IPS-NIHi11 (cell line): ENCODE measurements at places on chromosomes 4 and X.

- no peak for DNase-seq
Observed at GRCh38 chr4:128390475-128390996, 102.9 kb upstream of the PGRMC2 start.

DNA sequence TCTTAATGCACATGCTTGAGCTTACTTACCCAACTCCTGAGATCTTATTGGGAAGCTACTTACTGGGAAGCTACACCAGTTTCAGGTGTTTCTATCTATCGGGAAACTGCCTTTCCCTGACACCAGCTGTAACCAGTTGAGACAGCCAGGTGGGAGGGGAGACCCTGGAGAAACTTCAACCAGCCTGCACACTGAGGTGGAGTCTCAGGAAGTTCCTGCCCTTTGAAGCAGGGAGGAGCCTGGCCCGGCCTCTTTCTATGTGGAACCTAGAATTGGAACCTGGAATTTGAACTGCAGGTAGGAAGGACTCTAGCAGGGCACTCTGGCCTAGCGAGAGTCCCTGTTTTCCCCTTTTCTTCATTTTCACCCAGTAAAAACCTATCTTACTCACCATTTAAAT is 425.8 kb upstream of the PABPC4L start:
- no peak for DNase-seq

- DNase-seq = peak; percentile 31
Observed at GRCh38 chrX:30246769-30247489, at the start of gene MAGEB1. TSS of gene MAGEB1 (plus strand) at chrX:30247146. CDS start at chrX:30250494, 3,348 bp downstream.

GRCh38 chr4:181416966-181417365 is 826.2 kb upstream of the TENM3 start:
- no peak for DNase-seq

GRCh38 chr4:98935633-98936032 is 6.7 kb upstream of the EIF4E start:
- no peak for DNase-seq

DNA sequence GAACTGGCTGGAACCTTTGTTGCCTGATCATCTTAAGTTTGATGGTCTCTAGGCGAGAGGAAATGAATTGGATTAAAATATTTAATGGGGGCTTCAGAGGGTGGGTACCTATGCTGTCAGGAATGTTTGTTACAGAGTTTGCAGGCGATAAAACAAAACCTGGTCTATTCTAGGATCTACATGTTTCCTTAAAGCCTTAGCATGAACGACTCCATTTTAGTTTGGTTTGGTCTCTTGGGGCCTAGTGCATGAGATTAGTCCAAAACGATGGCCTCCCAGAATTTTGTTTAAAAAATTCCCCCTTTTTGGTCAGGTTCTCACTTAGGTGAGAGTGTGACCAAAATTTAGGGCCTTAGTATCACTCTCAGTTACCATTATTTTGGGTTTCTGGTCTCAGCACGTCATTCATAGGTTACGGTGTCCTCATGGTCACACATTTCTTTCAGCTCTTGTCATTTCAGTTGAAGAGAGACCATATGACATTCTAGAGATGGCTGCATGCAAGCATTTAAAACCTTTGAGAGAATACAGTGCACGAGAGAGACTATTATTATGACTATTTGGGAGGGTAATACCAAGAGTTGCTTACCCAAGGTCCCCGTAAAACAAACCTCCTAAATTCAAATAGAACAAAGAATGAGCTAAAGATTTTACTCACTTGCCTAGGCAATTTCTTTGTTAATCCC is 13.8 kb downstream of the MOB1B start:
- no peak for DNase-seq

DNA sequence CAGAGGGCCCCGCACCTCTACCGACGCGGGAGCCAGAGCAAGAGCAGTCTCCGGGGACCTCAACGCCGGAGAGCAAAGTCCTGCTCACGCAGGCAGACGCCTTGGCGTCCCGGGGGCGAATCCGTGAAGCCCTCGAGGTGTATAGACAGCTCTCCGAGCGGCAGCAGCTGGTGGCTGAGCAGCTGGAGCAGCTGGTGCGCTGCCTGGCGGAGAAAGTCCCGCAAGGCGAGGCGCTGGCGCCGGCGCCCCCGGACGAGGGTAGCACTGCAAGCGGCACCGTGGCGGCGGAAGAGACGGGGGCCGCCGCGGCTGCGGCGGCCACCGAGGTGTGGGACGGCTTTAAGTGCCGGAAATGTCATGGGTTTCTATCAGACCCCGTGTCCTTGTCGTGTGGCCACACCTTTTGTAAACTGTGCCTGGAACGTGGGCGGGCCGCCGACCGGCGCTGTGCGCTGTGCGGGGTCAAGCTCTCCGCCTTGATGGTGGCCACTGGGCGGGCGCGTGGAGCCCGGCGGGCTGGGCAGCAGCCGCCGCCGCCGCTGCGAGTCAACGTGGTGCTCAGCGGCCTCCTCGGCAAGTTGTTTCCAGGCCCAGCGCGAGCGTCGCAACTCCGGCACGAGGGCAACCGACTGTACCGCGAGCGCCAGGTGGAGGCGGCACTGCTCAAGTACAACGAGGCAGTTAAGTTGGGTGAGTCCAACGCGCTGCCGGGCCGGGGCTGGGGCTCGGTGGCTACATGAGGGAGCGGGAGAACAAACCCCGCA is 672 bp downstream of the LONRF3 start:
- peak; percentile 42 for DNase-seq

DNA sequence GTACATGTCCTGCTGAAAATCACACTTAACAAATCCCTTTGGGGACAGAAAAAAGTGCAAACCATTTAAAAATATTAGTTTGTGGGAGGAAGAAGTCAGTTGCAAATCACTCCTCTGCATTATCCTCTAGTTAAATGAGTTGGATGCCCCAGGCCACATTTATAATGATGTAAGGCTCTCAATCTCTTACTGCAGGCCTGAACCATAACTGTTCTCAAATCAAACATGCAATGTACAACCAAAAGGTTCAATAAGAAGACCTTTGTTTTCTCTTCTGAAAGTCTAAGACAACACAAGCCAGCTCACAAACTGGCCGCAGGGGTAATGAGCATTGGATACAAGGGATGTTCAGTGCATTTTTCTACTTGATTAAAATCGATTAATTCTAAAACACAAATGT is 39.7 kb downstream of the IGFBP7 start:
- no peak for DNase-seq

- no peak for DNase-seq
Observed at GRCh38 chr4:94285666-94286065, 57.0 kb downstream of the HPGDS start.

DNA sequence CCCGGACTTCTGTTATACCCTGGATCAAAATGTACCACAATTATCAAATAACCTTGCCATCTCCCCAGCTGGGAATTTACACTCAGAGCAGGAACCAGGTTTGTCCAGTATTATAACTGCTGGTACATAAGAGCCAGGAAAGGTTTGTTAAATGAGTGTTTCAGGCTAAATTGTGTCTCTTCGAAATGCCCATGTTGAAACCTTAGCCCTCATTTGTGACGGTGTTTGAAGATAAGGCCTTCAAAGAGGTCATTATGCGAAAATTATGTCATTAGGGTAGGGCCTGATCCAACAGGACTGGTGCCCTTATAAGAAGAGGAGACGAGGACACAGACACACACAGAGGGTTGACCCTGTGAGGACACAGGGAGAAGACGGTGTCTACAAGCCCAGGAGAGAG is 73.5 kb upstream of the DHRSX start:
- DNase-seq = no peak

GRCh38 chrX:71301195-71301924 is at the start of gene ITGB1BP2:
TSS of gene ITGB1BP2 (plus strand) at chrX:71301750. CDS start at chrX:71301807, 57 bp downstream.
- no peak for DNase-seq

GRCh38 chr4:8106451-8107025 is 52.1 kb downstream of the ABLIM2 start:
- no peak for DNase-seq

GRCh38 chr4:84648863-84649647 is 66.1 kb downstream of the CDS1 start:
- no peak for DNase-seq

DNA sequence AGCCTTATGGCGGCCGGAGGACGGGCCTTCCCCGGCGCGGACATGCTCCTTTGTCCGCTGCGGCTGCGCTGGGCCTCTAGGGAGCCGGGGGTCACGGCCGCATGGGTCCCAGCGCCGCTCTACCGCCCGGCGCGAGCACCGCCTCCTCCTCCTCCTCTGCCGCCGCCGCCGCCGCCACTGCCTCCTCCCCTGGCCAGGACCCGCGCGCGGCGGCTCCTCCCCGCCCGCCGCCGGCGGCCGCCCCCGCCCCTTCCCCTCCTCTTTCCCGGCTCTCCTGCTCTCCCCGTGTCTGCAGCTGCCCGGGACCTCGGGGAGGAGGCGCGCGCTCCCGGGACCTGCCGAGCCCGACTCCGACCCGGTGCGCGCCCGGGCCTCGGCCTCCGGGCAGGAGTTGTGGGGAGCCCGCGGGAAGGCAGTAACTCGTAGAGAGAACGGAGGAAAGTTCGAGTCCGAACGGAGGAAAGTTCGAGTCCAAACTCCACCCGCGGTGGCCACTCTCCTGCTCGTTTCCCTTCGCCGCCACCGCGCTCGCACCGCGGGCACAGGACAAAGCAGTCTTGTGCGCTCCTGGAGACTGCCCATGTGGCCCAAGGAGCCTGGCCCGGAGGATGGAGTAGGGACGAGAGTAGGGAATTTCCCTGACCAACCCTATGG is at the start of gene ADGRA3:
TSS of gene ADGRA3 (minus strand) at position 179 of the 654 bp plus-strand sequence. CDS start 282 bp downstream, outside the sequence.
- DNase-seq = peak; percentile 92

DNA sequence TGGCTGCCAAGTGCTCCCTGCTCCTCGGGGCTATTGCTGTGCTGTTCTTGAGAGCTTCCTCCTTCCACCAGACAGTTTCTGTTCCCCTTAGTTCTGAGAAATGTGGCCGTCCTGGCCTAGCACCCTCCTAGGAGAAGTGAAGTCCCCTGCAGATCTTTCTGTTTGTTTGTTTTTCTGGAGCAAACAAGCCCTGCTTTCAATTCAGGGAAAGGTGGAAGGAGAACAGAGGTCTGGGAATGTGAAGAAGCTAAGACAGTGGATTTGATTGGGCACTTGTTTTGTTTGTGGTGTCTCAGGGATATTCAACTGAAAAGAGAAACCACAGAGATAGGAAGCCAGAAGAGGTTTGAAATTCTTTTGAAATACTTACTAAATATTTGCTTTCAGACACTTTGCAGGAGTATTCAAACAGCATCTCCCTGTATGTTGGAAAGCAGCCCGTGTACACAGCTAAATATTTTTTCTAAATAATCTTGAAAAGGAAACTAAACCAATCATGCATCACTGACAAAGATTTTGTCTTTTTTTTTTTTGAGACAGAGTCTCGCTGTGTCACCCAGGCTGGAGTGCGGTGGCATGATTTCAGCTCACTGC is 36.5 kb upstream of the PPM1K start:
- DNase-seq = peak; percentile 13

DNA sequence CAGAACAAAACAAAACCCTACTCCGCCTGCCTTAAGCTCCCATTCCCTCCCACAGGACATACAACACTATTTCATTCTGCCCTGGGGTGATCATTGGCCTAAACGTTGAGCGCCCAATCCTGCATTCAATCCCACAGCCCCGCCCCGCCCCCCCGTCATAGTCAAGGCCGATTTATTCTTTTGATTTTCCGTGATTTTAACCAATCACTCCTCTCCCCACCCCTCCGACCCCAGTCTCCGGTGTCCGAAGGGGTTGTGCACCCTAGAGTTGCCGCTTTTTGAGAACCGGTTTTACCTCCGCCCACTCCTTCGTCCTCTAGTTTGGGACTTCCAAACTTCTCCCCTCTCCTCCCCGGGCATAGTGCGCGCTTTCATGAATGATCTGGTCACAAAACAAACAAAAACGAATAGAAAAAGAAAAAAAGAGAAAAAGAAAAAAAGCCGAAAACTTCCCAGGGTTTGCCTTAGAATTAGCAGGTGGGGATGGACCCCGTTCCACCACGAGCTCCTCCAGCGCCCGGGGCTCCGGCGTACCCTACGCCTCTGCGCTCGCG is 446 bp upstream of the UBE2A start:
- DNase-seq = peak; percentile 20

GRCh38 chr4:115852767-115853091 is 739.3 kb upstream of the NDST4 start:
- no peak for DNase-seq

GRCh38 chr4:165009493-165010227 is 22.1 kb upstream of the TRIM60 start:
- no peak for DNase-seq

DNA sequence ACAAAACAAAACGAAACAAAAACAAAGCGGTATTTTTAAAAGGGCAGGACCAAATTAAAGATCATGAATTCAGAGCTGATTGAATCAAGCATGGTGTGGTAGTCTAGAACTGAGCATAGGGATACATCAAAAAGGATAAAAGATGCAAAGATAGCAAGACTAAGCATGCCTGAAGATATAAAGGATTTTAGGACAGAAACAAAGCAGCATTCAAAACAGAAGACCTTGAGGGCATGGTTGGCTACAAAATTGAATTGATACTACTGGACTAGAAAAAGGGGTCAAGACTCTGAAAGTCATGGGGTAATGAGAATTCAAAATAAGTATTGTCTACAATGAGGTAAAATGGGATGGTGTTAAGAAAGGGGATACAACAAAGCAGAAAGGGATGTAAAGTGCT is 41.6 kb downstream of the RAB33A start:
- no peak for DNase-seq

- no peak for DNase-seq
Observed at GRCh38 chr4:125125276-125125675, 189.5 kb upstream of the FAT4 start.

- peak; percentile 11 for DNase-seq
Observed at GRCh38 chrX:85379174-85379907, at the start of gene POF1B. TSS of gene POF1B (minus strand) at chrX:85379665. CDS start at chrX:85379454, 211 bp downstream.

GRCh38 chrX:134552351-134552750 is 92.4 kb downstream of the HPRT1 start:
- DNase-seq = no peak
